ENCODE measurements at places on chromosomes 11 and 22. TPM values are rescaled to one million over a fixed set of nuclear protein-coding genes. Genes with fewer than 3 reads are reported as not detected.

- DNase-seq, result no peak
- H3K4me3 ChIP-seq, result no peak overlapping the region
- no peak overlapping the region for H3K27ac ChIP-seq
- peaks cover 21% of the 10 kb centered on the region for H3K4me1 ChIP-seq
- peaks cover 15% of the 10 kb centered on the region for H3K27me3 ChIP-seq
Observed at GRCh38 chr22:25407859-25408229, 156.6 kb upstream of the GRK3 start.

- no peaks in the 10 kb centered on the region for H3K36me3 ChIP-seq
- peaks cover 26% of the 10 kb centered on the region for H3K4me1 ChIP-seq
- no peak for DNase-seq
- no peaks in the 10 kb centered on the region for H3K27me3 ChIP-seq
Observed at GRCh38 chr11:128261011-128261421, 326.3 kb downstream of the ETS1 start.

DNA sequence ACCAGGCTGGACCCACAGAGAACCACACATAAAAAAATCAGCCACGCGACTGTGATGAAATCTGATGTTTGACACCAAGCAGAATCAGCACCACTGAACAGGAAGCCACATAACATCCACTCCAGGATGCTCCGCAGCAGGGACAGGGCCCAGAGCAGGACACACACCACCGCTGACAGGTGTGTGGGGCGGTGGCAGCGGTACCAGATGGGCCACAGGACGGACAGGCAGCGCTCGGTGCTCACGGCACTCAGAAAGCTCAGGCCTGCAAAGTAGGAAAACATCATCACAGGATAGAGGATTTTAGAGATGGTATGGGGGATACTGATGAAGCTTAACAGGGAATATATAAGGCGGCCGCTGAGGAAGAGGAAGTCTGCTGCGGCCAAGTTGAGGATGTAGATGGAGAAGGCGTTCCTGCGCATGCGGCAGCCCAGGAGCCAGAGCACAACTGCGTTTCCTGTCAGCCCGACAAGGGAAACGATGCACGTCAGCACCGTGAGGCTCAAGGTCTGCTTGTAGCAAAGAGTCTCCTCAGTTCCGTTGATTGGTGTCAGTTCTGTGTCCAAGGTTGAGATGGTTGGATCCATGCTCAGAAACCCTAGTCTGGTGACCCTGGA lies 4.9 kb downstream of the MRGPRX1 start:
- no peaks in the 10 kb centered on the region for H3K27me3 ChIP-seq
- H3K27ac ChIP-seq, result no peak overlapping the region
- no peak overlapping the region for H3K4me3 ChIP-seq
- H3K36me3 ChIP-seq, result no peaks in the 10 kb centered on the region

The TUBA8 gene
- total RNA-seq, result 0.46 TPM

GRCh38 chr11:46913484-46913883 lies 4.9 kb downstream of the LRP4 start:
- H3K4me3 ChIP-seq, result peak overlapping the region; percentile 17
- DNase-seq, result no peak
- H3K36me3 ChIP-seq, result no peaks in the 10 kb centered on the region
- H3K27me3 ChIP-seq, result peaks cover 4% of the 10 kb centered on the region
- H3K4me1 ChIP-seq, result peaks cover 56% of the 10 kb centered on the region
- H3K27ac ChIP-seq, result peak overlapping the region; percentile 62

GRCh38 chr22:29936186-29936585 lies 53.2 kb downstream of the MTMR3 start:
- no peak overlapping the region for H3K4me3 ChIP-seq
- H3K27ac ChIP-seq, result peak overlapping the region; percentile 65
- H3K36me3 ChIP-seq, result no peaks in the 10 kb centered on the region
- peaks cover 4% of the 10 kb centered on the region for H3K4me1 ChIP-seq
- no peak for DNase-seq
